ENCODE measurements at places on chromosomes 2 and 18. TPM values are rescaled to one million over a fixed set of nuclear protein-coding genes. Genes with fewer than 3 reads are reported as not detected.

The TYMS gene
- 22.1 TPM for total RNA-seq

The SH3RF3 gene
- 4.8 TPM for total RNA-seq

The KCNJ13 gene
- total RNA-seq = 10.1 TPM

The TSPYL6 gene
- 0.30 TPM for total RNA-seq

The MROH2A gene
- total RNA-seq = not detected

- no peak for DNase-seq
Observed at GRCh38 chr18:51765606-51766360, 568.3 kb upstream of the MEX3C start.

- no peak for DNase-seq
Observed at GRCh38 chr2:64582774-64583340, 58.7 kb downstream of the AFTPH start.

DNA sequence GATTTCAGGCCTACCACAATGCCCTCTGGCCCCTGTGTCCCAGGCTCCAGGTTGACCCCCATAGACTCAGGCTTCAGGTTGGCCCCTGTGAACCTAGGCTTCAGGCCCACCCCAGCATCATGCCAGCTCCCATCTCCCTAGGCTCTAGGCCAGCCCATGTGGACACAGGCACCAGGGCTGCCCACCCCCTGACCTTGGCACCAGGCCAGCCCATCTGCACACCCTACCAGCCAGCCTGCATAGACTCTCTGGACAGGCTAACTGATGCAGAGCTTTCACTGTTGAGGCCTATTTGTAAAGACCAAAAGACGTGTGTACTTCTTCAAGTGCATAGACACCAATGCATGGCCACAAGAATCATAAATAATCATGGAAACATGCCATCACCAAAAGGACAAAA is 83.9 kb downstream of the VAPA start:
- no peak for DNase-seq

GRCh38 chr2:31944828-31945571 is 65.8 kb downstream of the MEMO1 start:
- no peak for DNase-seq

DNA sequence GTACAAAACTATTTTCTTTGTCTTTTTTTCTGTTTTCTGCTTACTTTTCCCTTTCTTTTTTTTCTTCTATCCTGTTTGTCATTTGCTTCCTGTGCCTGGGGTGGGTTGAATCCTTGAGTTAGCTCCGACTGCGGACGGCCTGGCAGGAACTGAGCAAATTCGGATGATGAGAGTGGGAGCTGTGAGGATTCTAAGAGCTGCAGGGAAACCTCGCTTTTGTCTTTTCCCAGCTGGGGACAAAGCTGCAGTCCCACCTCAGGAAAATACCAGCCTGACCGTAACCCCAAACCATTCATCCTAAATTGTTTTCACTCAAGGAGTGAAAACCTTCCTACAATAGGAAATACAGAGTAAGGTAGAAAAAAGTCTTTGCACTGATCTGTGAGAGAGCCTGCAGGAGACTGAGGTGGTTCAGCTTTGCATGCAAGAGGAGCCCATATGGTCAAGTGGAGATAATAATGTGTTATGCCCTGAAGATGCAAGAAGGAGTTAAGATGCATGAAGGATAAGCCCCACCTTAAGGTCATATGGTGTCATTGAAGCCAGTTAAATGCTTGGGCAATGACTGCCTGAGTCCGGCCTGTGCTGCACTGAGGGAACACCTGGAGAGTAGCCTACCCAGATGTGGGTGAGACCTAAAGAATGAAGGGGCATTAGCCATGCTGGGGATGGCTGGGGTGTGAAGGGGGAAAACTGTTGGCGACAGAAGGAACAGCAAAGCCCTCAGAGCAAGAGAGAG is 31.7 kb upstream of the ARL4C start:
- DNase-seq = no peak

GRCh38 chr2:48711343-48711742 is 44.2 kb downstream of the LHCGR start:
- DNase-seq = no peak

GRCh38 chr18:10017043-10017442 is 103.2 kb downstream of the VAPA start:
- DNase-seq = no peak

DNA sequence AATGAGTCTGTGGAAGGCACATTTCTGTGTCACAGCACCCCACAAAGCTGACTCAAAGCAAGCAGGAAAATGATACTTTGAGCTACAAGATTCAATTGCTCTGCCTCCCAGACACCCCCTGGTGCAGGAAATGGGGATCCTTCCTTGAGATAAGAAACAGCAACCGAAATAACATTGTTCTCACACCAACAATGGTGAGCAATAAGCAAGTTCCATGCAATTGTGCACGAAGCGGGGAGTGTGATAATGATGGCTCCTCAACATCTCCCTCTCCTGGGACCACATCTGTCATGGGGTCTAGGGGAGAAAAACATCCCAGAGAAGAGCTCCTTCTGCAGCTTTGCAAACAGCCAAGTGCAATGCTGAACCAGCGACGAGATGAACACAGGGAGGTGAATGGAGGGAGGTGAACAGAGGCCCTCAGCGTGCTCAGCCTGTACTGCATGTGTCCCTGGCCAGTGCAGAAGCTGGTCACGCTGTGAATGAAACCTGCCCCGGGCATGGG is 67.7 kb downstream of the PDCL3 start:
- no peak for DNase-seq

GRCh38 chr2:213740453-213740852 is 456.2 kb downstream of the SPAG16 start:
- no peak for DNase-seq

DNA sequence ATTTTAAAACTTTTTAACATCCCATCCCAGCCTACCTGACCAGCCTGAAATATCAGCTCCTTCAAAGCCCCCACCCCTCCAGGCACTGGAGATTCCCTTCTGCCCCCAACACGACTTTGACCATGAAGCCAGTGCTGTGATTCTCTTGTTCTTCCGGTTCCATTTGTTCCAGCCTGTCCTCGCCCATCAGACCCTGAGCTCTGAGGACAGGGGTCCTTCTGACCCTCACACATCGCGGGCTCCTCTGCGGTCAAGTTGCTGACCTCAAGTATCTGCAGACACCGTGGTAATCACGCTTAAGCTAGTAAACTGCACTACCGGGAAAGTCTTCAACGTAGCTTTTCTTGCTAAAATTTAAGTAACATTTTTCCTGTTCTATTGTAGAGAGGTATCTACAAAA is 282.2 kb upstream of the SALL3 start:
- no peak for DNase-seq

DNA sequence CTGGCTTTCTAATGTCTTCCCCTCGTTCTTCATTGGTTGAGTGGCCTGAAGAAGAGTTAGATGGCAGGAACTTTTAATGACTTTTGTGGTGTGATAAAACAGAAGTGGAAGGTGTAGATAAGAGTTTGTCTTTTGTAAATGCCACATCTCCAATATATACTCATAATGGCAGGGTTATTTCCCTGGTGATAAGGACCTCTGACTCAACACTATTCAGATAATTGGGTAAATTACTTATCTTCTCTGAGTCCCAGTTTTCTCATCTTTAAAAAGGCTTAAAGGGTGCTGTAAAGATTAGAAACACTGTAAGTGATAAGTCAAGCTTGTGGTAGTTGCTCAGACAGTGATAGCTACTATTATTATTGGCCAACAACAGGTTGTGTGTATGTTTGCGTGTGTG is 9.5 kb downstream of the KLHL14 start:
- no peak for DNase-seq

DNA sequence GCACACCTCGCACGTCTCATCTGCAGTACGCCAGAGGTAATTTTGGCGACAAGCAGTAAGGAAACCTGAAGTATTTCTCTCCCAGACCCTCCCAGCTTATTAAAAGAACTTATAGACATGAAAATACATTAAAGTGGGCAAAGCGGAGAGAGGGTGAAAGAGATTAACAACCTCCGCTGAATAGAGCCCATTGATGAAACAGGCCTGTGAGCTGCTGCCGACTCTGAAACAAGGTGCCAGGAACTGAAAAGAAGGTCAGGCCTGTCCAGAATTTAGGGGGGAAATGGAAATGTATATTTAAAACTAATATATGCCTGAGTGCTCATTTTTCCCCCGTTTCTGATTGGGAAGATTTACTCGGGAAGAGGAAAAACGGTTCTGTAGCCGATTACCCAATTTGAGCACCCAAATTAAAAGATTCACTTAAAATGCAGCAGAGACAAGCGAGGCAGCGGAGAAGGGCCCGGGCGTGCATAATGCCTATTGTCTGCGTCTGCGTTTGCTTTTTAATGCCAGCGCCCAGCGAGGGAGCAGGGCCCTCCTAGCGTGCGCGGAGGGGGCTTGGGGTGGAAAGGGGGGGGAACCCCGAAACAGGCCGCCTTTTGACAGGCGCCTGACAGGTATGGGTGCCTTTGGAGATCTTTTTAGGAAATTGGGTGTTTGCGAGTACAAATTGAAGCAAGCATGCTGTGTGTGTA is 316.2 kb downstream of the GBX2 start:
- DNase-seq = peak; percentile 74

GRCh38 chr2:236847023-236847422 is 238.7 kb upstream of the COPS8 start:
- no peak for DNase-seq

DNA sequence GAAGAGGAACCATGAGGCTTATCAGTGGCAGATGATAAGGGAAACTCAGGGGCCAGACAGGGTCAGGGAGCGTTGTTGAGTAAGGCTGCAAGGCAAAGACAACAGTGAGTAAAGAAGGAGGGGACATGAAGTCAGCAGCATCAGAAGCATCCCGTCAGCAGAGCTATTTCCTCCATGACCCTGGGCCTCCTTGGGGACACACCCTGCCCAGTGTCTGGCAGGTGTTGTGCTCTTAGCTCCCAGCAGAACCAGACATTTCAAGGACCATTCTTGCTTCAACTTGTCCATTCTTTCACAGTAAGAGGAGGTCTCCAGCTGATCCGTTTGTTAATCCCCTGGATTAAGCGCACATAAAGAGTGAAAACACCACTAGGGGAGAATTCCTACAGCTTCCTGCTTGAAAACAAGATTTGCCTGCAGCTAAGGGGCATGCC is 88.7 kb upstream of the MEIS1 start:
- DNase-seq = no peak

DNA sequence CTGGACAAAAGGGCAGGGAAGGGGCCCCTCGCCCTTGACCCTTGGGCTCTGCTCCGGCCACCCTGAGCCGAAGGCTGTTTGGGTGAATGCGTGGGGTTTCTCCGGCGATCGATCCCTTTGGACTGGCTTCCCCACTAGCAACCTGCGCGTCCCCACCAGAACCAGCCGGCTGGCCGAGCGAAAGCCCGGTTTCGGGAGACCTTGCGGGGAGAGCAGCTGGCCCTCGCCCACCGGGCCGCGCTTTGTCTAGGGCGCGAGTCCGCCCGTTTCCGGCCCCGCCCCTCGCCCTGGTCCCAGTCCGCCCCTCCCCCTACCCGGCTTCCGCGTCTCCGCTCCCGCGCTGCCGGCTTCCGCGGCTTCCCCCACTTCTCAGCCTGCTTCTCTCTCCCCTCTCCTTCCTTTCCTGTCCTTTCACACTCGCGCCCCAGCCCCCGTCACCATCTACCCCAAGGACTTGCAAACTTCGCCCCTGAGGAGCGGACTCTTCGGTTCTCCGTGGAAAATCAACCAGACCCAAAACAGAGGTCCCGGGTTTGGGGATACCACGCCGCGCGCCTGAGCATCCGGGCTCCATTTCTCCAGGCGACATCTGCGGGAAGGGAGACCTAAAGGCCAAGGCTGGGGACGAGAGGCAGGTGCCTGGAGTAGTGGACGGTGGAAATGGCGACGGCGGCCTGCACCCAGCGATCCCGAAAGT is 48.0 kb upstream of the ATP6V1B1 start:
- DNase-seq = no peak

DNA sequence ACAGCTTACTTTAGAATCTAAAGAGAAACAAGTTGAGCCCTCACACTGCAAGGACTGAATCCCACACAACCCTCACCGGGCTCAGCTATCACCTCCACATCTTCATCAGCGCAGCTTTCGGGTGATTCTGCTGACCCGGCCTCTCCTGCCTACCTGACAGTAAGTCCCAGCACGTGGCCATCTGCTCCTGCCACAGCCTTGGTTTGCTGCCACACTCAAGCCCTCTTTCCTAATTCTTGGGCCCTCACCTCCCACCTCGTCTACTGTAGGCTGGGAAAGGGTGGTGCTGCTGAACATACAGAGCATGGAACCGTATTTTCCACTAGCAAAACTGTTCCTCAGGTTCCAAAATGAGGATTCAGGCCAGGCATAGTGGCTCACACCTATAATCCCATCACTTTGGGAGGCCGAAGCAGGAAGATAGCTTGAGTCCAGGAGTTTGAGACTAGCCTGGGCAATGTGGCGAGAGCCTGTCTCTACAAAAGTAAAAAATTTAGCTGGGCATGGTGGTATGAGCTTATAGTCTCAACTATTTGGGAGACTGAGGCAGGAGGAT is 55.3 kb upstream of the HAAO start:
- DNase-seq = no peak

GRCh38 chr18:37421341-37422077 is 144.1 kb downstream of the CELF4 start:
- no peak for DNase-seq

All from spinal cord (tissue), 10 donors.